MCF 10A (cell line): ENCODE measurements at places on chromosomes 6 and 20. TPM values are rescaled to one million over a fixed set of nuclear protein-coding genes. Genes with fewer than 3 reads are reported as not detected.

DNA sequence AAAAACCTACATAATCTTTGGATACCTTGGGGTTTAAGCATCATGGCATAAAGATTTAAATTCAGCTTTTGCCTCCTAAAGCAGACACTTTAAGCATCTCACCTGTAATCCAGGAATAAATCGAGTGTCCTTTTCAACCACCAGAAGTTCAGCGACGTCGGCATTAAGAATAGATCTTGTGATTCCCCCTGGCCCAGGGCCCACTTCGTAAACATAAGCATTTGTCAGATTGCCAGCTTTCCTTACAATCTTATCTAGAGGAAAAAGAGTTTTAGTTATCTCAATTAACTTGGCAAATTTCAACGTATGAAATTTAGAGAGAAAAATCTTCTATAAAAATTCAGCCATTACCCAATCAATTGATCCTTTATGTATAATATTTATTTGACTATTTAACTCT lies 3.2 kb downstream of the TFB1M start:
- no peaks in the 10 kb centered on the region for H3K27me3 ChIP-seq
- H3K36me3 ChIP-seq: peaks cover 29% of the 10 kb centered on the region
- H3K4me1 ChIP-seq: peaks cover 11% of the 10 kb centered on the region
- no peak for DNase-seq
- no peak overlapping the region for H3K27ac ChIP-seq

GRCh38 chr6:125232466-125232865 lies 69.3 kb downstream of the HDDC2 start:
- H3K4me3 ChIP-seq: no peak overlapping the region
- DNase-seq: no peak
- H3K27me3 ChIP-seq: no peaks in the 10 kb centered on the region
- H3K4me1 ChIP-seq: peaks cover 33% of the 10 kb centered on the region
- H3K36me3 ChIP-seq: no peaks in the 10 kb centered on the region
- no peak overlapping the region for H3K27ac ChIP-seq

GRCh38 chr6:137875058-137875520 lies 8.0 kb downstream of the TNFAIP3 start:
- no peak overlapping the region for H3K4me3 ChIP-seq
- no peaks in the 10 kb centered on the region for H3K27me3 ChIP-seq
- peaks cover 15% of the 10 kb centered on the region for H3K4me1 ChIP-seq
- peak overlapping the region; percentile 22 for H3K27ac ChIP-seq
- H3K36me3 ChIP-seq: peaks cover 100% of the 10 kb centered on the region
- DNase-seq: no peak

GRCh38 chr6:40322336-40322735 lies 264.8 kb downstream of the LRFN2 start:
- H3K27me3 ChIP-seq: no peaks in the 10 kb centered on the region
- H3K4me1 ChIP-seq: no peaks in the 10 kb centered on the region
- H3K27ac ChIP-seq: no peak overlapping the region
- H3K4me3 ChIP-seq: no peak overlapping the region

GRCh38 chr20:49399329-49399728 lies 83.1 kb downstream of the KCNB1 start:
- no peak overlapping the region for H3K4me3 ChIP-seq
- DNase-seq: no peak
- peaks cover 20% of the 10 kb centered on the region for H3K4me1 ChIP-seq
- no peaks in the 10 kb centered on the region for H3K36me3 ChIP-seq
- H3K27ac ChIP-seq: peak overlapping the region; percentile 12

Gene PSORS1C2
- total RNA-seq: not detected in 2 replicates

Gene RALGAPA2
- total RNA-seq: 9.8 and 12.1 TPM in 2 replicates

Gene NKX2-4
- not detected in 2 replicates for total RNA-seq
